ENCODE measurements at places on chromosomes 2 and 18.

GRCh38 chr18:10499230-10499629, 26.6 kb upstream of the NAPG start:
- DNase-seq, result peak; percentile 55

- peak; percentile 30 for DNase-seq
These were observed 564 bp downstream of the LPIN2 start for GRCh38 chr18:3012136-3013023.

GRCh38 chr2:155190342-155190741, 491.8 kb downstream of the KCNJ3 start:
- DNase-seq, result no peak

DNA sequence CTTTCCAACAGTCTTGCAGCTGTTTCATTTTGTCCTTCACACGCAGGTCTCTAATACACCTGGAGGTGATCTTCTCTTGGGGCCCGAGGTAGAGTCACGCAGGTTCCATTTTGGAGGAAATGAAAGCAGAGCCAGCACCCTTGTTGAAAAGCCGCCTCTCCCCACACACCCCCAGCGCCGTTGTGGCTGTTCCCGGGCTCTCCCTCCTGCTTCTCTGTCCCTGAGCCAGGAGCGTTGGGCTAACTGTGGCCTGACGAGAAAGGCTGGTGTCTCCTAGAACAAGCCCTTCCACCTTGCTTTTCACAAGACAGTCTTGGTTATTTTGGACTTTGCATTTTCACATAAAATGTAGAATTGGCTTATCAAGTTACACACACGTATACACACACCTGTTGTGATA, 16.3 kb downstream of the SNED1 start:
- DNase-seq, result no peak

DNA sequence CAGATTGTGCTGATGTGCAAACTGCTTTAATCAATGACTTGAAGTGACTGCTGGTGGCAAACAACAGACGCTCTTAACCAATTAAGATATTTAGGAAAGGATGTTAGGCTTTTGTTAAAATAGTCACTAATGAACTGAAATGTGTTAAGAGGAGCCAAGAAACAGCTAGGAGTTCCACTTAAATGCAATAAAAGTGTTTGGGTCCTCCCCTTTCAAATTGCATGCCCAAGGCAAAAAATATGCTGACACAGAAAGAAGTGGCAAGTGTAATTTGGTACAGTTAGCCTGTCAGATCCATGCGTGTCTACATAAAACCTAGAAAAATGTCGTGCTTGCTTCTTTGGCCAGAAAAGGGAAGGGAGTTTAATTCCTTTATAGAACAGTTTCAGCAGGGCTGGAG, 61.9 kb downstream of the XRCC5 start:
- DNase-seq, result no peak

DNA sequence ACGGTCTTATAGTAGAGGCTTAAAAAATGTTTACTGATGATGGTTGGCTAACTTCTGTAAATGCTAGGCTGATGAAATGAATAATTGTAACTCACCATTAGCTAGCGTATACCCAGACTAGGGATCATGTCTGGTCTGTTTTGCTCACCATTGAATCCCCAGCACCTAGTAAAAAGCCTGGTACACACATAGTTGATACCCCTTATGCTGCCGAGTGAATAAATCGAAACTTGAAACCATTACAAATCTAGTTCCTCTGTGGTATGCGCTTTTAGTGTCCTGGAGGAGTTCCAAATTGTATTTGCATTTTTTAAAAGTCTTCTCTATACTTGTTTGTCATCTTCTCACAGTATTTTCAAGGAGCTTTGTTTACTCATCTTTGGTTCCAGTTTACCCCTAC, 1.3 kb downstream of the TAF1B start:
- DNase-seq, result peak; percentile 71

DNA sequence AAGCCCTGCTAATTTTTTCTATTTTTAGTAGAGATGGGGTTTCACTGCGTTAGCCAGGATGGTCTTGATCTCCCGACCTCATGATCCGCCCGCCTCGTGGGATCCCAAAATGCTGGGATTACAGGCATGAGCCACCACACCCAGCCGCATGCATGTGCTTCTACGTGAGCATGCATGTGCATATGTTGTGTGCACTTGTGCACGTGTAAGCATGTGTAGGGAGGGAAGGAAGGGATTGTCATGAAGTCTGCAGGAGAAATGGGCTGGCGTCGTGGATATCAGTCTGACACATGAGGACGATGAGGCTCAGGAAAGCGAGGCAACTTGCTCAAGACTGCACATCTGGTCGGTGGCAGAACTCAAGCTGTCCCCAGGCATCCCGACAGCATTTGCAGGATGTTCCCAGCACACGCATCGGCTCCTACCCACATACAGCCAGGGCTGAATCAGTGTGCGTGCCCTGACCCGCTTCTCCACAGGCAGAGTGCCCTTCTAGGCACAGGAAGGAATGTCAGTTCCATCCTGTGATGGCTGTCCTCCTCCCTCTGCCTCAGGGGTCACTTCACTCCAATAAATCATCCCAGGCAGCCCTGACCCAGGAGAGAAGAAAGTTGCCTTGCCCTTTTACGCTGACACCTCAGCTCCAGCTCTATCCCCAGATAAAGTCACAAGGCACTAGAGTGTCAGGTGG, 49.9 kb upstream of the SLC14A2 start:
- no peak for DNase-seq

GRCh38 chr2:174729797-174730697, 34.2 kb downstream of the CHRNA1 start:
- peak; percentile 4 for DNase-seq

DNA sequence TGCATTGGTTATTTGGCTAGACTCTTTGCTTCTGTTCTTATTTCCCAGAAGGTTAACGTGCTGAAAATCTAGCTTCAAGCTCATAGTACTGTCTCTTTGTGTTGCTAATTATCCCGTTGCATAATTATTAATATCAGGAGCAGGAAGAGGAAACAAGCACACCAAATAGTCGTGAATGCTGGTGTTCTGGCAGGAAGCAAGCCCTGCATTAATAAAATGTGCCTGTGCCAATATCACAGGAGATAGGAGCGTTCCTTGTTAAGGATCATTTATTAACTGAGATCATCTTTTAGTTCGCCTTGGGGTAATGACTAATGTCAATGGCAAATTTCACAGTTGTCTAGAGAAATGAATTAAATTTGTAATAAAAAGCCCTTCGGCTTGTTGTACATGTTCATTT, 893.0 kb upstream of the POU3F3 start:
- no peak for DNase-seq

GRCh38 chr2:126645211-126645618, 10.7 kb upstream of the GYPC start:
- DNase-seq, result no peak

GRCh38 chr2:176844461-176844860, 368.1 kb upstream of the HNRNPA3 start:
- DNase-seq, result no peak

DNA sequence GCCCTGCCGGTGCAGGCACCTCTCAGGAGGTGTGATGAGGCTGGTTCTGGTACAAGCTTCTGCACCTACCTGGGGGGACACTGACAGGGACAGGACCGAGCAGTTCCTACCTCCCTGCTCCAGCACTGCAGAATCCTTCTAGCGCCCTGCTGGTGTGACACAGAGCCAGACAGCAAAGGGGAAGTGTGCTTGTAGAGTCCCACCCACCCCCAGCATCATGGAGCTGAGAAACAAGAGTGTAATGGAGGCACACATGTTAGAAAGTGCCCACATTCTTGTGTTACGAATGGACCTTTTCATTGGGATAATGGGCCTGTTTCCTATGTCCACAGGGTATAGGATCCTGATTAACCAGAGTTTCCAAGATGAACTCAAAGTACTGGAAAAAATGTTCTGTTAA, 38.3 kb downstream of the OXER1 start:
- DNase-seq, result peak; percentile 8

DNA sequence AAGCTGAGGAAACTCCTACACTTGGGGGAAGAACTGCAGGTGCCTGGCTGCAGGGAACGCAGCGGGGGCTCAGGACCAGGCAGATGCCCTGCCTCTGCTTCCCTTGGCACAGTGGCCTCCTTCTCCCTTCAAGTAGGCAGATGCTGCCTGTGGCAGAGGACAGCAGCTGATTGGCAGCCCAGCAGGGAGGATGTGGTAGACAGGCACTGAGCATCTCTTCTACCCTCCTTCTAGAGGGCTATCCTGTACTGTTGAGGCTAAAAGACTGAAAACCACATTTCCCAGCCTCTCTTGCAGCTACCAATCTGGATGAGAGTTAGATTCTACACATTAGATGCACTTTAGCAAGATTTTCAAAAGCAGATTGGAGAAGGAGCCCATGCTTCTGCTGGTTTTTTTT, 105.7 kb downstream of the MSH2 start:
- no peak for DNase-seq

- no peak for DNase-seq
These were observed 201.7 kb upstream of the HNRNPA3 start for GRCh38 chr2:177010861-177011260.

GRCh38 chr2:16958266-16958665, 292.6 kb upstream of the CYRIA start:
- DNase-seq, result no peak

DNA sequence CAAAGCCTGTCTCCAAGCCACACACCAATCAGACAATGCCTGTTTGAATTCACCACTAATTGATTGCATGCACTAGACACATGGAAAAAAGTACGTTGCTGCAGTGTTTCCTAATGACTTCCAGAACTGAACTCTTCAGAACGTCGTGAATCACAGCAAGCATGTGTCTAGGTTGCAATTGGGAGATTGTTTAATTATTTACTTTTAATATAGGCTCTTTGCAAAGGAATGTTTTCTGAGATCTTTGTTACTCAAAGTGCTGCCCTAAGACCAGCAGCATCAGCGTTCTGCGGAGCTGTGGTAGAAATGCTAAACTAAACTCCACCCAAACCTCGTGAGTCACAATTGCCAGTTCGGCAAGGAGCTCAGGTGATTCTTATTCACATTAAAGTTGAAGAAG, 52.7 kb upstream of the CCDC68 start:
- peak; percentile 79 for DNase-seq

- DNase-seq, result peak; percentile 52
These were observed at the start of gene SP9 for GRCh38 chr2:174334781-174335251. SP9 (plus strand) TSS chr2:174334954; CDS start chr2:174335093, 139 bp downstream.

DNA sequence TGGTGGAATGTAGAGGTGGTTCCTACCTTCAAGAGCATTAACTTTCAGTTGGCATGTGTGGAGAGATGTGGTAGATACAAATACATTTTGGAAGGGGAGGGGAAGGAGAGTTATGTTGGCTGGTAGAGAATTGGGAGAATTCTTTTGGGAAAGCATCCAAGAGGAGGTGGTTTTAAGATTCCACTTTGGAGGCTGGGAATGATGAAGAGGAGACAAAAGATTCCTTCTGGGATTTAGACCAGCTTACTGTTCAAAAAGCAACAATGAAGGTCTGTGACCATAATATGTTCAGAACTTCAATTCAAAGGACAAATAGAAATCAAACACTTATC, 120.8 kb upstream of the FOSL2 start:
- peak; percentile 61 for DNase-seq

- DNase-seq, result no peak
These were observed 382.4 kb upstream of the SMIM21 start for GRCh38 chr18:75809926-75810255.

GRCh38 chr18:31957728-31958127, 14.8 kb upstream of the TRAPPC8 start:
- no peak for DNase-seq

DNA sequence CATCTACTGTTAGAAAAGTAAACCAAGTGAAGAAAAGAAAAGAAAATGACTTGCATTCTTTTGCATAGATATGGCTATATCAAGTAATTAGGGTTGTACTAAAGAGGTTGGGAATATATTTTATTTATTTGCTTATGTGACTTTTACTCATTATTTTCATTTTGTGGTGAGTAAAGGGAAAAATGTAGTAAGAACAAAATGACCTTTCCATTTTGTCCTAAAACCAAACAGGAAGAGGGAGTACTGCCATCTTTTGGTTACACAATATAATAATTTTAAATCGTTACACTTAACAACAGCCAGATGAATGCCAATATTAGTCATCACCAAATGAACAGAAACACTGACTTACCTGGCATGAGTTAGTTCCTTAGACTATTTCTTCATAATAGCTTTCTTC, 47.3 kb upstream of the NDUFV2 start:
- DNase-seq, result peak; percentile 80

GRCh38 chr2:3672861-3673678, 15.1 kb downstream of the ALLC start:
- DNase-seq, result no peak

DNA sequence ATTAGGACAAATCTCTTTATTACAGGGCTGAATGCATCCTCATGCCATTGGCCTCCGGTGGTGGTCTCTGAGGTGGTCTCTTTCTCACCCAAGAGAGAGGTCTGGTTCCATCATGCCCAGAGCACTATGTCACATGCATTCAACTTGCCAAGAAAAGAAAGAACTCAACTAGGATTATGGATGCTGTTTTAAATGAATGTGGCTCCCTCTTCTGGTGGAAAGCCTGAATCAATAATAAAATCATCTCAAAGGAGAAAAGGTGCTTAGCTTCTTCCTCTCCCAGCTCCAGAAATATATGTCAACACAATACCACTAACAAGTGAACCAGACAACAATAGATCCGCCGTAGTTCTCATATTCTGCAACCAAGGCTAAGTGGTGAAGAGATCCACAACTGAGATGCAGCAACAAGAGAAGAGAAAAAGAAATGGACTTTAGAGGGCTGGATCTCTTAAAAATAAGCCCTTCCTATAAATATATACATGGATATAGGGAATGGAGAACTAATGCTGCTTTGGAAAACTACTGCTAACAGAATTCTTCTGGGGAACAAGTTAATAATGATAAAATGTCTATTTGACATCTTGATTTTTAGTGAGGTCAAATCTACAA, 396.8 kb downstream of the NCKAP5 start:
- DNase-seq, result peak; percentile 62

- no peak for DNase-seq
These were observed 22.3 kb downstream of the SLC35F5 start for GRCh38 chr2:113734185-113734584.

- no peak for DNase-seq
These were observed 26.2 kb downstream of the NCOA1 start for GRCh38 chr2:24517247-24517646.

DNA sequence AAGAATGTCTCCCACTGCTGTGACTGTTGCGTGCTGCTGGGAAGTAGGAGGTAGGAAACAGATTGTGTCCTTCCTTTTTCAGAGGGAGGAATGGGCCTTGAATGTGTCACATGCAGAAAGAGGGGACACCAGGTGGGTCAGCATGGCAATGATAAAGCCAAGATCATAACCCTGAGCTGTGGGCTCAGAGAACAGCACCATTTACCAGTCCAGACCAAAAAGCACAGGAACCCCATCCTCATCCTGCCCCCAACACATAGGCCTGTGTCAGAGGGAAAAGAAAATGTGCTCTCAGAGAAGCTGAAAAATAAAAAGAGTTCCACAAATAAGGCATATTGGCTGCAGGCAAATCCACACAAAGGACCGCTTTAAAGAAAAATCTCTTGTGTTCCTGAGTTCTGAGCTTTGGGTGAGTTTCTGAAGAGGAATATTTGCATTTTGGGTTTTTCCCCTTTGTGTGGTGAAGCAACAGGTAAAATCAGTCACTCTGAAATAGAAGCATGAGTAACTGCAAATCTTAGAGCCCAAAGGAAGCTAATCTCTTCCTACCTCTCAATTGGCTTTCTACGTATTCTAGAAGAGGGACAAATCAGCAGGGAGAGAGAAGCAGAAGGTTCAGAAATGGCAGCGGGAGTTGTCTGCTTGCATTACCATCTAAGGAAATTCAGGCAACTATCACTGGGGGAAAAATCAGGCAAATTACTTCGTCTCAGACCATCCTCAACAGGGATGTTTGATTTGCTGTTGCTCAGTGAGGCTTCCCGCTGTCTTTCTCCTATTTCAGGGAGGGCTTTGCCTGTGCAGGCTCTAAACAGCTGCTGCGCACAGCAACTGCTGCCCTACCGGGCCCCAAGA, 106.8 kb downstream of the BCL11A start:
- DNase-seq, result no peak
